ENCODE measurements at places on chromosomes 2 and 18.

- no peak for DNase-seq
Observed at GRCh38 chr2:134679745-134680144, 39.1 kb downstream of the TMEM163 start.

GRCh38 chr2:197170208-197170607 is 140.4 kb downstream of the ANKRD44 start:
- DNase-seq = no peak

- DNase-seq = no peak
Observed at GRCh38 chr18:49322765-49323490, 137.5 kb downstream of the DYM start.

DNA sequence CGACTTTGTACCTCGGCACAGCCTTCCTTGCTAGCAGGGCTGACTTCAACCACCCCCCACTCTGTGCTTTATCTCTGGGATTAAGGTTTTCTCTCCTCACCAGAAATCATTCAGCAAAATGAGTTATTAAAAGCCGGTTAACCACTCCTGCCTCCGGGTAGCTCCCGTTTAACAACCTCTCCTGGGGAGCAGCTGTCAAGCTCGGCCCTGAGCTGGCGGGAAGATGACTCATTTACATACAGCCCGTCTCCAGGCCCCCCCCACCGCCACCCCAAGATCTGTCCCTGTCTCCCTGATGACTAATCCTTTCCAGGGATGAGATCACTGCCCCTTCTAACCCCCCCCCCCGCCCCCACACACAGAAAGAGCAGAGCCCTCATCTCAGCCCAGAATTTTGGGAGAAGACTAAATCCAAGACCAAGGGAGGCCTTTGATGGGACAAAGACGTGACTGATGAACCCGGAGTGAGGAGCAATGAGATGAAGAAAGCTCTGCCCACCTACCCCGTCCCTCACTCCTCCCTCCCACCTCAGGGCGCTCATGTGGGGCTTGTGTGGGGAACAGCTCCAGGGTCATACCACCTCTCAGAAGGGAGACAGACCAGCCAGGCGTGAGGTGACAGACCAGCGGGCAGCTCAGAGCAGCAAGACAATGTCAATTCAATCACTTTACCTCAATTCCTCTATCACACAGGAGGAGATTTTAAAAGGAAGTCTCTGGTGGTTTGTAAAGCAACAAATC is 131.4 kb downstream of the MSH2 start:
- no peak for DNase-seq

- DNase-seq = no peak
Observed at GRCh38 chr2:48529194-48529593, 760 bp upstream of the STON1 start.

- DNase-seq = peak; percentile 15
Observed at GRCh38 chr2:31523871-31524492, 56.8 kb downstream of the SRD5A2 start.

DNA sequence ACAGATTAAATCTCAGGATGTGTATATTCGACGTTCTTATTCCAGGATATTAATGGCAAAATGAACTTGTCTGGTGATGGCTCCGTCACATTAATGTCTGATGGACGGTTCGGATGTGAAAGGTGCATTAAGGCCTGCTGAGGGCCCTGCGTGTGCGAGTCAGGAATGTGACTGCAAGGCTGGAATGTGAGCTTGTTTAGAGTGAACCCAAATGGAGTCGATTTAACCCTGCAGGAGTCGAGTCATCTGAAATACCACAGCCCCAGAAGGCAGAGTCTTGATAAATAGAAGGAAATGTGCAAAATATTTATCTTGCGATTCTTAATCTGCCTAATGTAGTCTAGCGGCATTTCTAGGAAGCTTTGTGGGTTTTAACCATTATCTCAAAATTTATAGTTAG is 44.3 kb downstream of the RDH14 start:
- no peak for DNase-seq

GRCh38 chr2:165371356-165371755 is 98.1 kb upstream of the CSRNP3 start:
- no peak for DNase-seq

GRCh38 chr2:199282309-199282708 is 175.4 kb downstream of the SATB2 start:
- DNase-seq = no peak

GRCh38 chr2:200107514-200108217 is 152.3 kb downstream of the MAIP1 start:
- DNase-seq = no peak

DNA sequence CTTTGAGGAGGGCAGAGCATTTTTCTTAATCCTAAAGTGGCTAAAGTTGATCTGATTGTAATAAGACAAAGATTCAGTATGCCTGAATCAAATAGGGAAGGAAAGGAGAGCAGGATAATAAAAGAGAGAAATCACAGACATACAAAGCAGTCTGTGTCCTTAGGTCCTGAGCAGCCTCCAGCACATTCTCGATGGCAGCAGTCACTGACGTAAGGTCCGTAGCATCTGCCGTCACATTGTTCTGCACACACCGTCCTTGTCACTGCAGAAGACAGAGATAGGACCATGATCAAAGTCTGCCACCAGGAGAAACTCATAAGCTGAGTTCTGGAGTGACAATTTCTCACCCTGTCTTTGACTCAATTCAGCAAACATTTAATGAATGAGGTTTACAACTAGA is 813.7 kb downstream of the ERBB4 start:
- no peak for DNase-seq

- no peak for DNase-seq
Observed at GRCh38 chr2:235333076-235333475, 160.8 kb upstream of the AGAP1 start.

DNA sequence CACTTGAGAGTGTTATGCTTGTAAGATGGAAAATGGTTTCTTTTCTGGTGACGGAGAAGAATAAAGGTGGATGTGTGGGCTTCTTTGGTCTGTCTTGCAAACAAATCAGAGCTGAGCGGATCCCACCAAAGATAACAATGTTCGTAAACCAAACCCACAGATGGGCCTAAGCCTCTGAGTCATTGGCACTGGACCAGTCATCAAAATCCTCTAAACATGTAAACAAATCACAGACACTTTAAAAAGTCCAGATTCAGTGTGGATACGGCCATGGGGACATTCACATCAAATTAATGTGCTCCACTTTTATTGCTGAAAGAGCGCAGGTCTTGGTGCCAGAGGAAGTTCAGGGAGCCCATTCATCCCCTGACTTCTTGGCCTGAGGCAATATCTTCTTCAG is 60.5 kb upstream of the TMEM200C start:
- DNase-seq = no peak

DNA sequence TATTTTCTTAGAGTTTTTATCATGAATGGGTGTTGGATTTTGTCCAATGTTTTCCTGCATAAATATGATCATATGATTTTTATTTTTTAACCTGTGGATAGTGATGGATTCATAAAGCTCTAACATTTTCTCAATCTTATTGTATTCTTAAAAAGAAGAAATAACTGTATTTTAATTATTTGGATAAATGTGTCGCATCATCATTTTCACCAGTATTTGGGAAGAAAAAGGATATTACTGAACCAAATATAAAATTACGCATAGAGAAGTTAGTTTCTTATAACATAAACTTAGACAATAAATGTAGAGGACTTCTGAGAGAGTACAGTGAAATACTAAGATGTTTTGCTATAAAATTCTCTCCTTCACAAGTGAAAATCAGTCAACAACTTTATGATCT is 126.0 kb upstream of the CHST9 start:
- no peak for DNase-seq

- DNase-seq = no peak
Observed at GRCh38 chr2:122519366-122519765, 763.9 kb downstream of the TSN start.

- no peak for DNase-seq
Observed at GRCh38 chr2:86053166-86053565, 52.5 kb downstream of the POLR1A start.

GRCh38 chr2:161107265-161107664 is 53.0 kb upstream of the TANK start:
- no peak for DNase-seq

- DNase-seq = no peak
Observed at GRCh38 chr2:9300214-9300613, 93.6 kb downstream of the ASAP2 start.

DNA sequence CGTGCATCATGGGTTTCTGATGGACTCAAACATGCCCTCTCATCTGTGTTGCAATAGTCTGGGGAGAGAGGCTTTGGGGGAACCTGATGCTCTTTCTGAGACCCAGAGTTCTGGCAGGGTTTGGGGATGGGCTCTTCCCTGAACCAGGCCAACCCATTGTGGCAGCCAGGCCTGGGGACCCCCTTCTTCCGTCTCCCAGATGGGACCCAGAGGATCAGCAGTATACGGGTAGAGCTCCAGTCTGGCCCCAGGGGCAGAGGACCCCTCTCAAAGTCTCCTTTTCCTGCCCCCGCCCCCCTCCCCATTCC is 333.7 kb downstream of the DYSF start:
- no peak for DNase-seq

- DNase-seq = no peak
Observed at GRCh38 chr2:26636935-26637334, 4.2 kb downstream of the CIB4 start.

GRCh38 chr2:211270257-211270656 is 713.9 kb downstream of the CPS1 start:
- no peak for DNase-seq

- DNase-seq = no peak
Observed at GRCh38 chr2:134002391-134002790, 251.5 kb upstream of the MGAT5 start.

DNA sequence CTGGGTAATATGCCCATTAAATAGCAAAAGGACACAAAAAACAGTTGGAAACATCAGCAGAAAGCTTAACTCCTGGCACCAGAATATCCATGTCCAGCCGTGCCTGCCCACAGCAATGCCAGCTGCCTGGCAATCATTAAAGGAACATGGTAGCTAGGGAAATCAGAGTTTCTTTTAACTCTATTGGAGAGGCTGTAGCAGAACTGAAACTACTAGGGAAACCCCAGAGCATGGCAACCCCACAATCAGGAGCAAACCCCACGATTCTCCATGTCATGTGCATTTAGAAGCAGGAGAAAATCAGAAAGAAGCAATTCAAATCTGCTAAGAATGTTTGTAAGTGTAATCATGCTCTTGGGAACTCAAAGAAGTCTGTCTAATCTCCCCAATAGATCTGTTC is 409.0 kb upstream of the SMIM21 start:
- DNase-seq = no peak

DNA sequence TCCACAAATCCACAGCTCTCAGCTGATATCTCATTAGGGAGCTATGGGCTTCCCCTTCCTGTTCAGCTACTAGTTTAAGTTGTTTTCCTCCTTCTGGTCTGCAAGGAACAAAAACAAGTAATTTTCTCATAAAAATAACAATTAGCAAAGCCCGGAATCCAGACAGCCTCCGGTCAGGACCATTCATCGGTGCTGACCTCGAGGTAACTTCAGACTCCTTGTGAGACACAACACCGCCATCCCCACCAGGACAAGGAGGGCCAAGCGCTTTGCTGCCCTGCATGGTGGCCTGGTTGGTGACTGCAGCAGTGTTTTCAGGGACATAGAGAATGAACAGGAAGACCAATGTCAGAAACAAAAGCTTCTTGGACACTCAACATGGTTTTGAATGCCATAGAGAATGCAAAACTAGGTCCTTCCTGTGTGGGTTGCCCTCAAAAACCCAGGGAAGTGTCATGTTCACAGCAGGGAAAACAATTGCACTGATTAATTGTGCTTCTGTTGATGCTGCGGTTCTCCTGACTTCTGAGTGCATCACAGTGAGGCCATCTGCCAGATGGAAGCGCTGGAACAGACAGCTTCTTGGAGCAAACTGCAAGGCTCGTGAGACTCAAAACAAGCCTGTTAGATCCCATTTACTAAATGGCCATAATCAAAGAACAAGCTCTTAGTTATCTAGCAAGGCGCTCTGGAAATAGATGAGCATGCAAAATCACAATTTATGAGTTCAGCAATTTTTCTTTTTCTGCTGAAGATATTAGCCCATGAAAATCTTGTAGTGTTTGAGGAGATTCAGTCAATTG is 77.1 kb downstream of the HS1BP3 start:
- DNase-seq = no peak

DNA sequence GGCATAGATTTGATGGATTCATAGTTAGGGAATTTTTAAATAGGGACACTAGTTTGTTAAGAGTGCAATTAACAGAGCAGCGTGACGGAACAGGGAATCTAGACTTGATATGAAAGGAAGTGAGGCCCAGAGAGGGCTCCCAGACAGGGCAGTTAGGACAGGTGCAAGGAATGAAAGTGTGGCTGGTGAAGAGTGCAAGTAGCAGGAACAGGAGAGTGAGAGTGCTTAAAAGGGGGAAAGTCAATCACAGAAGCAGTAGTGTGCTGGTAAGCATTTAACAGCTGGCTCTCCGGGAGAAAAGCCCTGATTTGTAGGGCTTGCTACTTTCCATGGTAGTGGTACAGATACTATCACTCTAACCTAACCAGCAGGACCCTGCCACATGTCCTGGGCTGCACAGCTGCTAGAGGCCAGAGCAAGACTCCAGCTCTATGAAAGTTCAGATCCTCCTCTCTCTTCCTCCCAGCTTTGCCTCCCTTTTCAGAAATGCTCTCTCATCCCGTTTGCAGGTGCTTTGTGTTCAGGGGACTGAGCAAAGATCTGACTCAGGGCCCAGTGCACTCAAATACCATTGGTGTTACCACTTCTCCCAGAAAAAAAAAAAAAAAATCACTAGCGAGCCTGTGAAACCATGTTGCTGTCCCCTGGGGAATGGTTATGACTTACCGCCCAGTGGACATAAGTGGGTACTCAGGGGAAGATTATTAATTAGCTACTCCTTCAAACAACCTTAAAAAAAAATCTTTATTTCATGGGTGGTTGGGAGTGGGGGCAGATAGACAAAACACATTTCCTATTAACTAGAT is 18.1 kb upstream of the GCFC2 start:
- DNase-seq = no peak

DNA sequence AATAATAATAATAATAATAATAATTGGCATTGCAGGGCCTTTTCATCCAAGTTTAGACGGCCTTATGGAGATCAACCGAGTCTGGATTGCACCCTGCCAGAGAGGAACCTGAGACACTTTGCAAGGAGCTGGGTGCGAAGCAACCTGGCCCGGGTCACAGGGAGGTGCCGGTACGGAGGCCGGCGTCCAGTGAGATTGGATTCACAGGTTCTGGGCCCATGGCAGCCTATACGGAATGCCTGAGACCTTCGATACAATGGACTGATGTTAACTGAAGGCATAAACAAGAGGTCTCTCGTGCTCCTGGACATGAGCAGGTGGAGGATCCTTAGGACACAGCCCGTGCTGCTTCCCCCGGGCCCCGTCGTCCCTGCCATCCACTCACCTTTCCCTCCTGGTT is 416.5 kb upstream of the SALL3 start:
- DNase-seq = no peak

- DNase-seq = no peak
Observed at GRCh38 chr18:27869735-27870134, 307.2 kb downstream of the CDH2 start.

DNA sequence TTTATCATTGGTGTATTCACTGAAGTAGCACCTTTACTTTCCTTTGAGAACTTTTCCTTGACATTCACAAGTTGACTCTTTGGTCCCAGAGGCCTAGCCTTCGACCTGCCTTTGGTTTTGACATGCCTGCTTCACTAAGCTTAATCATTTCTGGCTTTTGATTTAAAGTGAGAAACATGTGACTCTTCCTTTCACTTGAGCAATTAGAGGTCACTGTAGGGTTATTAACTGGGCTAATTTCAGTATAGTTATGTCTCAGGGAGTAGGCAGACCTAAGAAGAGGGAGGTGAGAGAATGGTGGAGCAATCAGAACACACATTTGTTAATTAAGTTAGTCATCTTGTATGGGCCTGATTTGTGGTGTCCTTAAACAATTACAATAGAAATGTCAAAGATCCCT is 1040.7 kb upstream of the SLC39A10 start:
- no peak for DNase-seq

All from stimulated activated CD8-positive, alpha-beta memory T cell treated with anti-CD3 and anti-CD28 coated beads, Interleukin-2, amount 100 ng/mL, for 1 hour (primary cell).